ENCODE measurements at places on chromosomes 7 and 10. TPM values are rescaled to one million over a fixed set of nuclear protein-coding genes. Genes with fewer than 3 reads are reported as not detected.
A peak's percentile ranks its signal among the peaks of the same experiment; 100 is the strongest.

Gene HOXA9
- total RNA-seq = not detected

DNA sequence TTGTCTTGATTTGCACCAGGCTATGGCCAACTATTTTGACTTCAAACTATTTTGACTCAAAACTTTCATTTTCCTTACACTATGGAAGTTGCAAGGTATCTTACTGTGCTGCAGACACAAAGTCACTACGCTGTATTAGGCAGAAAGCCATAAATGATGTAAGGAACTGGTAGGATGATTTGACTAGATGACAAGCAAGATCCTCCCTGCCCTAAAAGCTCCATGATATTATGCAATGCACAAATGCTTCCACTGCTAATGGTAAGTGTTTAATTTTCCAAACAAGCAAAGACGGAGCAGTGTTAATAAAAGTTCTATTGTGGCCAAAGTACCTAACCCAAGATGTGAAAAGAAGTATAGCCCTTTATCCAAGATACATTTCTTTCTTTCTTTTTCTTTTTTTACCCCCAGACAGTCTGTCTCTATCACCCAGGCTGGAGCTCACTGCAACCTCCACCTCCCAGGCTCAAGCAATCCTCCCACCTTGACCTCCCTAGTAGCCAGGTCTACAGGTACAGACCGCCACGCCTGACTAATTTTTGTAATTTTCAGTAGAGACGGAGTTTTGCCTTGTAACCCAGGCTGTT is 98.2 kb downstream of the ANK3 start:
- H3K27me3 ChIP-seq = no peaks in the 10 kb centered on the region
- peaks cover 2% of the 10 kb centered on the region for H3K4me1 ChIP-seq
- no peak overlapping the region for H3K27ac ChIP-seq
- no peak for DNase-seq
- H3K4me3 ChIP-seq = no peak overlapping the region

Gene GDF10
- 0.49 TPM for total RNA-seq

DNA sequence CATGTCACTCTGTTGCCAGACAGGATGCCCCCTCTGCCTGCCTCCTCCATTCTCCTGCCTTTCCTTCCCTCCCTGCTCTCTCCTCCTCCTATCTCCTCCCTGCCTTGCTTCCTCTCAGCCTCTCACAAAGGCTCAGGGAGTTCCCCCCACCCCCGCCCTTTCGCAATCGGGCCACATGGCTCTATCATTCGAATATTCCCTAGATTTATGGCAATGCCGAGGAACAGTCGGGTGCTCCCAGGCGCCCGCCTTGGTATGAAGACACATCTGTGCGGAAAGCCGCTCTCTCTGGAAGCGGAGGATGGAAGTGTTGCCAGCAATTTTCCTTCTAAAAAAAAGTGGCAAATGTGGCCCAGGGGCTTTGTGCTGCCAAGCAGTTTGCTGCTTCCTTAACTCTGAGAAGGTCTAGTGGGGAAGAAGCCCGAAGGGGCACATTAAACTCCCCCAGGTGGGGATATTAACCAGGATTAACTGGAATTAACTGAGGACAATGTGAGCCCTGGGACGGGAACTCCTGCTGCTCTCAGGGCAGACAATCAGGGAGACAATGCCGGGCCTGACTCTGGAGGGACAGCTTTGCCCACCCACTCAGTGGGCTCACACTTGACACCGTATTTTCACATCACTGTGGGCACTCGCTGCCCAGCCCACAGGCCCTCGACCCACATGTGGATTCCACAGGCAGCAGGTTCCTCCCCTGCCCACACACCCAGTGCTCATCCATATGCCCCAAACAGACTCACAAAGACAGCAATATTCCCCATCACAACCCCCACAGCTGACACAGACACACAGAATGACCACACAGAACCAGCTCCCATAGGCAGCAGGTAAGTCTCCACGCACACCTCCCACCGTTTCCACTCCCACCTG is 88.4 kb upstream of the SMNDC1 start:
- H3K4me1 ChIP-seq = peaks cover 60% of the 10 kb centered on the region
- H3K36me3 ChIP-seq = no peaks in the 10 kb centered on the region
- H3K27me3 ChIP-seq = no peaks in the 10 kb centered on the region
- peak overlapping the region; percentile 86 for H3K27ac ChIP-seq
- H3K4me3 ChIP-seq = no peak overlapping the region

- no peaks in the 10 kb centered on the region for H3K27me3 ChIP-seq
- peak; percentile 69 for DNase-seq
- H3K4me3 ChIP-seq = peak overlapping the region; percentile 82
These were observed 11.1 kb downstream of the FAS start for GRCh38 chr10:89001729-89002072.

Gene TEX47
- not detected for total RNA-seq

Gene EPHA1
- total RNA-seq = 0.09 TPM

DNA sequence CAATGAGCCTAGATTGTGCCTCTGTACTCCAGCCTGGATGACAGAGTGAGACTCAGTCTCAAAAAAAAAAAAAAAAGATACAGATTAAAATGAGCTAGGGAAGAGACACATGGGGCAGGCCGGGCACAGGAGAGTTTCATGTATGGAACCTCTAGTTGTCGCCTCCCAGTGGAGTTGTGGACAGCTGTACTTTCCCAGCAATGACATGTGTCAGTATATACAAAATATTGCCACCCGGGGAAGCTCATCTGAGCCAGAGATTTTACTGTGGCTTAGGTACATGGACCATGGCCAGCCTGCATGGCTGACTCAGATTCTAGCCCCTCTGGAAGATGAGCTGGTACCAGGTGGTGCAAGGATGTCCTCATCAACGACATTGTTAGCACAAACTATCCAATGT is 87.4 kb downstream of the COL26A1 start:
- no peaks in the 10 kb centered on the region for H3K36me3 ChIP-seq
- H3K4me3 ChIP-seq = no peak overlapping the region
- DNase-seq = no peak

Gene AKR1C3
- not detected for total RNA-seq

- H3K27ac ChIP-seq = no peak overlapping the region
- peaks cover 4% of the 10 kb centered on the region for H3K4me1 ChIP-seq
- no peak overlapping the region for H3K4me3 ChIP-seq
- no peak for DNase-seq
- no peaks in the 10 kb centered on the region for H3K36me3 ChIP-seq
These were observed 82.0 kb downstream of the BMS1 start for GRCh38 chr10:42864575-42864974.

Gene C10orf105
- 0.33 TPM for total RNA-seq

Gene ZNHIT1
- 54.2 TPM for total RNA-seq

- H3K36me3 ChIP-seq = no peaks in the 10 kb centered on the region
- no peaks in the 10 kb centered on the region for H3K27me3 ChIP-seq
- no peaks in the 10 kb centered on the region for H3K4me1 ChIP-seq
- H3K4me3 ChIP-seq = no peak overlapping the region
These were observed 449.6 kb downstream of the GRM8 start for GRCh38 chr7:126803060-126803665.

Gene CCL24
- total RNA-seq = not detected

Gene ANKRD22
- total RNA-seq = 0.12 TPM

GRCh38 chr10:47311932-47312662 is 10.2 kb upstream of the GDF2 start:
- H3K4me3 ChIP-seq = peak overlapping the region; percentile 39
- H3K36me3 ChIP-seq = no peaks in the 10 kb centered on the region
- H3K27ac ChIP-seq = peak overlapping the region; percentile 48
- H3K4me1 ChIP-seq = peaks cover 13% of the 10 kb centered on the region

DNA sequence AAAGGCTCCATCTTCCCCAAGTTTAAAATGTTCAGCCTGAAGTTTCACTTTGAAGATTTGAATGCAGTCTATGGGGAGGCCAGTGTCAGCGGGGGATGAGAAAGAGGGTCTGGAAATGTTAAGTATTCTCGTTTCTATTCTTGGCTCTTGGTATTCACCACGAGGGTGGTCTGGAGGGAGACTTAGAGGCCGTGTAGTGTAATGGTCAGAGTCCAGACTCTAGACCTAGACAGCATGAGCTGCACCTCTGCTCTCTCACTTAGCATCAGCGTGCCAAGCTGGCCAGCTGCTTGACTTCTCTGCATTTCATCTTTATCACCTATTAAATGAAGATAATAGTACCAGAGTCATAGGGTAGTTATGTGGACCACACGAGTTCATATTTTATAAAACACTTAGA is 57.9 kb downstream of the MKX start:
- H3K4me1 ChIP-seq = no peaks in the 10 kb centered on the region
- H3K27ac ChIP-seq = no peak overlapping the region
- peaks cover 3% of the 10 kb centered on the region for H3K27me3 ChIP-seq
- H3K4me3 ChIP-seq = no peak overlapping the region

DNA sequence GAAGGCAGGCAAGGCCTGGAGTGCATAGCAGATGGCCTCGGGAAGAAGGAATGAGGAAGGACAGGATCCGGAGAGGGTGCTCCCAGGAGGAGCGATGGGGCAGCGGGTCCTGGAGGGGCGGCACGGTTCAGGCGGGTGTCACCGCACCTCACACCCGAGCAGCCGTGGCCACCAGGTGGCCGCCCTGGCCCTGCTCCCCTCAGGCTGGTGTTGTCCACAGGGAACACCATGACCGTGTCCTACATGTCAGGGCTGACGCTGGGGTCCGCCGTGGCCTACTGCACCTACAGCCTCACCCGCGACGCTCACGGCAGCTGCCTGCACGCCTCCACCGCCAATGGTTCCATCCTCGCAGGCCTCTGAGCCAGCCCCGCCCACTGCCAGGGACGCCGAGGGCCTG is 19.8 kb downstream of the SLC29A4 start:
- no peak overlapping the region for H3K4me3 ChIP-seq
- peaks cover 5% of the 10 kb centered on the region for H3K27me3 ChIP-seq
- H3K4me1 ChIP-seq = peaks cover 6% of the 10 kb centered on the region
- DNase-seq = no peak
- H3K36me3 ChIP-seq = peaks cover 2% of the 10 kb centered on the region
- no peak overlapping the region for H3K27ac ChIP-seq

Gene FAM241B
- total RNA-seq = 9.4 TPM

DNA sequence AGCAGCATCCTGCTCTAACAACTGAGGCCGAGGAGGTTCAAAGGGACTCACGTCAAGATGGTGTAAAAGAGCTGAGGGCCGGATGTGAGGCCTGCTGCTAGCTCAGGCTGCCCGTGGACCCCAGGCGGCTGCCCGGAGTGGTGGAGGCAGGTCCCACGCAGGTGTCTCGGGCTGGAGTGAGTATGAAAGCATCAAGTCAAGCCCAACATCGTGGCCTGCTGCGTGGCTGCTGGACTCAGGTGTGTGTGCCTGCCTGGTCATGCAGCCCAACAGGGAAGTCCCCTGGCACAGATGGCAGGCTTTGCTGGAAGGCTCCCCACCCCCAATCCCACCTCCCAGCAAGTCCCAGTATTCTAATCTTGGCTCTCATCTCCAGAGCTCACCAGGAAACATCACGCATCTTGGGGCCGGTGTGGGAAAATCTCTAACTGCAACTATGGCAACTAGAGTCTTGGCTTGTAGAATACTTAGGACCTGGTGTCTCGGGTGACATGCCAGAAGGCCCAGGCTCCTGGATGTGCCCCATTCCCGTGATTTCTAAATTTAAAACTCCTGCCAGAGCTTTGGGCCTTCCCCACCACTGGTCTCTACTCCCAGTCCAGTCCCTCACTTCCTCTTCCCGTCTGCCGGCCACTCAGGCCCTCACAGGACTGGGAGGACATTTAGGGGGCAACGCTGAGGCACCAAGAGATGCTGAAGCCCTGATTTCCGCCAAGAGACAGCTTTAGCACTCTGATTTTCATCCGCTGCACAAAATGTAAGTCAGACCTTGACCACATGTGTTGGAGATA is 85.9 kb downstream of the PRKAG2 start:
- no peak overlapping the region for H3K27ac ChIP-seq
- H3K4me3 ChIP-seq = no peak overlapping the region
- no peaks in the 10 kb centered on the region for H3K36me3 ChIP-seq
- no peaks in the 10 kb centered on the region for H3K27me3 ChIP-seq
- no peak for DNase-seq

Gene NRCAM
- total RNA-seq = not detected

GRCh38 chr10:99941942-99942820 is 67.6 kb downstream of the DNMBP start:
- H3K36me3 ChIP-seq = no peaks in the 10 kb centered on the region
- H3K27me3 ChIP-seq = peaks cover 3% of the 10 kb centered on the region
- H3K4me1 ChIP-seq = peaks cover 3% of the 10 kb centered on the region
- no peak for DNase-seq
- no peak overlapping the region for H3K27ac ChIP-seq

DNA sequence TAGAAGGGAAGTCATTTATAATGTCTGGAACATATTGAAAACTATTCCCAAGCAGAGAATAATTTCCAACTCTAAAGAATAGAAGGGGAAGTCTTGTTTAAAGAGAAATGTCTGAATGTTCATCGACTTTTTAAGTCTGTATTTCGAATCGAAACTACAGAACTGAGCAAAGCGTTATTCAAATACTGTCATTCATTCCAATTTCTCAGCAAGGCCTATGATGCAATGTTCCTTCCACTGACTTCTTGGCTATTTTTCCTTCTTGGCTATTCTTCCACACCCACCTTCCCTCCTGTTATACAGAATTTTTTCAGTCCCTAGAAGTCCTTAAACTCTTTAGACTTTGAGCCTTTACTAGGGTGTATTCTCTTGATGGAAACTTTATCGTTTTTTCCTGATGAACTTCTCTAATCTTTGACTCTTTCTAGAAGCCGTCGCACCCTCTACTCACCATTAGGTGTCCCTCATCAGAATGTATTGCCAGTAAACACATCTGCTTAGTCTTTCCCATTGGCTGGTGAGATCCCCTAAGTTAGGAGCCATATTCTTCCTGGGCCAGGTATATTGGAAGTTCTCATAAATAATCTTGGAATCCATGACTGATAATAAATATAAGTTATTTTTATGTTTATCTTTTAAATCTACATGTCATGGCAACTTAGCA is 235.7 kb upstream of the CCDC6 start:
- H3K4me1 ChIP-seq = peaks cover 4% of the 10 kb centered on the region
- H3K27me3 ChIP-seq = no peaks in the 10 kb centered on the region
- DNase-seq = no peak
- H3K27ac ChIP-seq = no peak overlapping the region
- peaks cover 5% of the 10 kb centered on the region for H3K36me3 ChIP-seq

Gene WDFY4
- total RNA-seq = 0.05 TPM

DNA sequence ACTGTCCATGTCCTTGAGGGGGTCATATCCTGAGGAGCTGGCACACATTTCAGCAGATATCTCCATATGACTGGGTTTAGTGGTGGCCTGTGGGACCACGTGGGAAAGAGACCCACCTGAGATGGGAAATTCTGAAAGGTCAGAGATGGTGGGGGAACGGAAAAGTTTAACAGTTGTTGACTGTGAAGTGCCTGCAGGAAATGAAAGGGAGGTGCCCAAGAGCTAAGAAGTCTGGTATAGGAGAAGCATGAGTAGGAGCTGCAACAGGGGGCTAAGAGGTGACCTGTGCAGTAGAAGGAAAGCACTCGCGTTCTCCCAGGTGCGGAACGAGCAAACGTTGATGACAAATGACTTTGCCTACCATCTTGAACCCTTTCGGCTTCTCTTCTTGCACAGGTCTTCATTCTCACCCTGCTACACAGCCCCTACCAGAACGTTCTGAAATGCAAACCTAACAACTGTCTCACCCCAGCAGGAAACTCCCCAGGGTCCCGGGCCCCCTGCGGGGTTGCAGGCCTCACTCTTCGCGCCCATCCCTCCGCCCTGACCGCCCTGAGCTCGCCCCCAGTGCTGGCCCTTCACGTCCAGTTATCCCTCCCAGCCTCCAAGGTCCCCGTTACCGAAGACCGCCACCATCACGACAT is 9.8 kb upstream of the FXYD4 start:
- peaks cover 12% of the 10 kb centered on the region for H3K36me3 ChIP-seq
- no peaks in the 10 kb centered on the region for H3K27me3 ChIP-seq
- peak overlapping the region; percentile 99 for H3K27ac ChIP-seq
- DNase-seq = peak; percentile 75

- H3K4me1 ChIP-seq = no peaks in the 10 kb centered on the region
- no peaks in the 10 kb centered on the region for H3K36me3 ChIP-seq
- H3K27ac ChIP-seq = no peak overlapping the region
These were observed 362.5 kb downstream of the GPR37 start for GRCh38 chr7:124403112-124403511.

- peak overlapping the region; percentile 87 for H3K4me3 ChIP-seq
- H3K36me3 ChIP-seq = peaks cover 9% of the 10 kb centered on the region
- DNase-seq = no peak
- peak overlapping the region; percentile 83 for H3K27ac ChIP-seq
These were observed 496 bp downstream of the BRI3 start for GRCh38 chr7:98281757-98282606.

Gene HTRA1
- not detected for total RNA-seq

Data from activated CD4-positive, alpha-beta T cell treated with anti-CD3 and anti-CD28 coated beads, Interleukin-2, amount 10 ng/mL, durations not matched to agents 24 days and 14 days (primary cell).